Stimulated activated CD4-positive, alpha-beta T cell treated with anti-CD3 and anti-CD28 coated beads, Interleukin-1b, Interleukin-23, amount 100 ng/mL, for 24 hours (primary cell): ENCODE measurements at places on chromosomes 2 and 18.

DNA sequence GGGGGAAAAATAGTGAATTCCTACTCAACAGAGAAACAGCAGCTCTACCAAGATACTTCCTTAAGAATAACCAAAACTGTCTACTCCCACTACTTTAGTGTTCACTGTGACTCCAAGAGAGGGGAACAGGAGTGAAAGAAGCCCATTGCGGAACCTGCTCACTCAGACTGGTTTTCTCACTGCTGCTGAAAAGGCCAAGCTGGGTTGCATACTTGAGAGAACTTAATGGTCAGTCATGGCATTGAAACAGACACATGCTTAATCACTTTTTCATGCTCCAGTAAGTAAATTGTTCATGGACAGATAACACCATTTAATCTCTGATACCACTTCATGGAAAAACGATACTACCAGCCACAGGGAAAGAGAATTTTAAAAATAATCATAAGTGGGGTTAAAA, 35.7 kb upstream of the SLC8A1 start:
- no peak for DNase-seq

DNA sequence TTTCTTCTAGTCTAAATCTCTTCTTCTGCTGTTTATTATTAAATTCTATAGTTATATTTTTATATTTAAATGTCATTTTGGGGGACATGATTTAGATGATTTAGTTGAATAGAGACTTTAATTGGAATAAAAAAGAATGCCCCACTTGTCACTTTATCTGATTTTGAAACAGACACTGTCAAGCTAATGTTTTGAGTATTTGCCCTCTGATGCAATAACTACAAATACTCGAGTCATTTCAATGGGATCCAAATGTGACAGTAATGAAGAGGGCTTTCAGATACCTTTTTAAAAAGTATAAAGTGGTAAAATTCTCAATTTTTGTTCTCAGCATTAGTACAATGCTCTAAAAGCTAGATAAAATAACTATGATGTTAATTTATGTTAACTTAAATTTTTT, 257.3 kb upstream of the SESTD1 start:
- DNase-seq: no peak

GRCh38 chr2:189608795-189609422, 28.3 kb upstream of the SLC40A1 start:
- no peak for DNase-seq

- no peak for DNase-seq
These were observed 449.5 kb upstream of the PKDCC start for GRCh38 chr2:41598161-41598894.

DNA sequence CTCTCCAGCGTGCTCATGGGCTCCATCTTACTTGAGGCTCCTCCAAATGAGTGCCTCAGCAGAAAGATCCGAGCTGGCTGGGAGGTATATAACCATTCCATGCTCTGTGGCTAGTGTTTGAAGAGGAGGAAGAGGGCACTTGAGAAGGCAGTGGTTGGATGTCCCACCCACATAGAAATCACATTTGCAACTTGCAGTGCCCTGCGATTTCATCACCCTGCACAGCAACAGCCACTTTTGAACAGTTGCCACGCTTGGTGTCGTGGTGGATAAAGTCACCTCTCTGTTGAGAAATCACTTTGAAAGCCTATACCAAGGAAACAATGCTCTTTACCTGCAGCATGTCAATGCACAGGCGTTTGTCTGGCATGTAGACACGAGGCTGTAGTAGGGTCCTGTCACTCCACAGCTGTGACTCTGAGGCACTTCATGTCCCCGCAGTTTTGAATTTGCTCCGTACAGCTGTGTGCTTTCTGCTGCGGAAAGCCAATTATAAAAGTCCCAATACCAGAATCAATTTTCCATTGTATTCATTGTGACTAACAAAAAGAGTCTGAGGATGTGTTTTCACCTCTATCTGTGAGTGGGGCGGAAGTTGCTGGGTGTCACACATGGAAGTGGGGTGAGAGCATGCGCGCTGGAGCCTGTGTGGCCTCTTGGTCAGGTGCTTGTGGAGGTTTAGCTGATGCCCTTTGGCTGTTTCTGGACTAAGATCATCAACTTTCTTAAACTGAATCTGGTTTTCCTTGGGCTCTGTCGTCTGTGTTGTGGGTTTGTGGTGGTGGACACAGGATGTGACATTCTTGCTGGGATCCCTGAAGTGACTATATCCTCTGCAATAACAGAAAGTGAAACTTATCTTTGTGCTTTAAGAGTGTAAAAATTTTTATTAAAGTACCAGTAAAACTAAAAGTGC, 2.8 kb downstream of the CNDP2 start:
- DNase-seq: peak; percentile 49

- DNase-seq: no peak
These were observed 96.9 kb downstream of the CHN1 start for GRCh38 chr2:174908284-174908683.

- peak; percentile 40 for DNase-seq
These were observed 118.1 kb downstream of the MSH2 start for GRCh38 chr2:47520825-47521665.

- DNase-seq: no peak
These were observed 180.3 kb upstream of the PKDCC start for GRCh38 chr2:41867553-41867952.

- no peak for DNase-seq
These were observed 23.6 kb downstream of the TMEM178A start for GRCh38 chr2:39689272-39689841.

GRCh38 chr2:127961729-127962128, 66.1 kb downstream of the SAP130 start:
- no peak for DNase-seq

- DNase-seq: no peak
These were observed 103.9 kb upstream of the ACVR1C start for GRCh38 chr2:157732596-157732995.

DNA sequence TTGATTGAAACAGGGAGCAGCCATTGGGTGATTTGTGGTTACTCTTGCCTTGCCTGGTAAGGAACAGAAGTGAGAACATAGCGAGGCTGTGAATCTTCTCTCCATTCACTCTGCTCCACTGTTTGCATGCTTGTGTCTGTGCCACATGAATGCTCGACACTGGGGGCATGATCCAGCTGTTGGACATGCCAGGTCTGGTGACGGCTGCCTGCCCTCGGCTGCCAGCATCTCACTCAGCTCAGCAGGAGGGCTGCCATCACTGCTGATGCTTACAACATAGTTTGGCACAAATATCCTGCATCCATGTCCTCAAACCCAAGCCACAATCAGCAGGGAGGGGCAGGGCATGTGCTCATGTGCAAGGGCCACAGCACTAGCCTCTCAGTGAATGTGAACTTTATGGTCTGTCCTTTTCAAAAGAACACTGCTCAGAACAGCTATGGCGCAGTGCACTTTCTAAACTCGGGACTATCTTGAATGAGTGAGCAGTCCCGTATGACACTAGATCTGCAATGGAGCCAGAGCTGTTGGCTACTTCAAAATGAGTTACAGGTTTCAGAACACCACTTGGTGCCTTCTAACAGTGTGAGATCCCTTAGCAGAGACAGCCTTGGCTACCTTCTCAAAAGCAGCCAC, 126.3 kb downstream of the NRP2 start:
- DNase-seq: no peak

DNA sequence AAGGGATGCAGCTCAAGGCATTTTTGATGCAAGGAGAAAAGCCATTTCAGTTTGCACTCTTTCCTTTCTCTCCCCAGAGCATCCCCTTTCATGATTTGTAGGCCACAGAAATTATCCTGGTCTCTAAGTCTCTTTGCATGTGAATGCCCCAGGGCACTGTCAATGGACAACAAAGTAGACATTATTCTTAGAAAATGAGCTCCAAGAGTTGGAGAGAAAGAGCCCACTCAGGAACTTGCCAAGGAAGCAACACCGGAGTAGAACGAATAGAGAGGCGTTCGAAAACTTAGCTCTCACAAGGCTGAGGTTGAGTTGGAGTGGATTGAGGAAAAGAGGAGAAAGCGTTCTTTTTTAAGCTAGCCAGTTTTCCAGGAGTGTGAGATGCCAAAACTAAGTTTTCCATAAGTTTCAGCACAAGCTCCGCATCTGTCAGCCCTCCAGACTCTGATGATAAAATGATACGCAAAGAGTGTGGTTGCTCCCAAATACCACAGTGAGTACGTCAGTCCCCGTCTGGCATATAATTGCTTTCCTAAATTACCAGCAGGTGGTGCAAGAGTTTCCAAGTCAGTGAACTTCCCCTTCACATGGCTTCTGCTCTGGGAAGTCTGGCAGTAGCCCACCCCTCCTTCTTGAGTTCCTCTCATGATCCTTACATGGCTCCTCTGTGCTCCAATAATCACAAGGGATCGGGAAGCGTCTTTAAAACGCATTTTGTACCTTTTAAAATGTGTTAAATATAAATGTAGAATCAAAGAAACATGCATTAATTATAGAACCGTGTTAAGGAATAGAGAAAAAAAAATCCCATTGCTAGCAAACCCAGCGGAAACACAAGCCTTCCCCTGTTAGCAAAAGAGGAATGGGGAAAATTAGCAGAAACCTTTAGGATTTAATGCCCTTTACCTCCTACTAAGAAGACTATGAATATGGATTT, 1060.6 kb upstream of the FANCL start:
- no peak for DNase-seq

- no peak for DNase-seq
These were observed 117.4 kb downstream of the MBP start for GRCh38 chr18:77015169-77015568.

- DNase-seq: no peak
These were observed 53.3 kb upstream of the SLC5A7 start for GRCh38 chr2:107932979-107933378.

DNA sequence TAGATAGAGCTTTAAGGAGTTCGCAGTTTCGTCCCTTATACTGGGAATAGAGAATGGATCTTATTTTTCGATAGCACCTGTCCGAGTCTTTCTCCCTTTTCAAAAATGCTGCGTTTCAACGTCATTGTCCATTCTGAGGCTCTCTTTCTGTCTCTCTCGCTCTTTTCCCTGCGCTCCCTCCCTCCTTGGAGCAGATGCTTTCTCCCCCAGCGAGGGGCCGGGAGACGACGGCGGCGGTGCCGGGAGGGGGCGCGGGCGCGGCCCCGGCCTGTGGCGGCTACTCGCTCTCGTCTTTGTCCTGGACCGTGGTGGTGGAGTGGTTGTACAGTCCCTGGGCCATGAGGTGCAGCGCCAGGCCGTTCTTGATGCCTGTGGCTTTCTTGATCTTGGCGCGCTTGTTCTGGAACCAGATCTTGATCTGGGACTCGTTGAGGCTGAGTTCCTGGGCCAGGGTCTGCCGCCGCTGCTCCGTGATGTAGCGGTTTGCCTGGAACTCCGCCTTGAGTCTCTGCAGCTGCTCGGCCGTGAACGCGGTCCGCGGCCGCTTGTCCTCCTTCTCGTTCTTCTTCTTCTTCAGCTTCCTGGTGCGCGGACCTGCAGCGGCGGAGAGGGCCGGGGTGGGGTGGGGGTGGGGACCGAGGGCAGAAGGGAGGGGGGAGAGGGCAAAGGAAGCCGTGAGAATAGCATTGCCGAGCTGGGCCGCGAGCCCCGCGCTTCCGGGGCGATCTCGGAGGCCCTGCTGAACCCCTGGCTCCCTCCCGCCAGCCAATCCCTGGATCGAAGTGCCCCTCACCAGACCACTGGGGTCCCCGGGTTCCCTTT, 4.6 kb downstream of the EN1 start:
- no peak for DNase-seq

- no peak for DNase-seq
These were observed 75.2 kb downstream of the TMEFF2 start for GRCh38 chr2:192119536-192119935.

GRCh38 chr2:85850451-85850850, 38.3 kb downstream of the ST3GAL5 start:
- DNase-seq: no peak

DNA sequence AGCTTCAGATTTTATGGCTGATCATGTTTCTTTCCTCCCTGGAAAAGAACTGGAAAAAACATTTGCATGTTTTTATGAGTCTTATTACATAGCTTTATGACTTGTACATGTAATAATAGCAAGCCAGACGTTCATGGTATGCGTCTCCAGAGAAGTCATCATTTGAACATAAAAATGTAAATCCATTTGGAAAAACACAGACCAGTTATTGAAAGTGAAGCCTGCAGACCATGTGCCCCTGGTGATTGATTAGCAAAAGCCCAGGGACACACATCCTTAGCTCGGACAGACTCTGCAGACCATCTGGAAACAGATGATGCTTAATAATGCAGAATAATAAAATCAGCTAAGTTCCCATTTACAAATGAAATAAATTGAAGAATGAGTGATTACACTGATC, 283.1 kb downstream of the TDRD15 start:
- no peak for DNase-seq

DNA sequence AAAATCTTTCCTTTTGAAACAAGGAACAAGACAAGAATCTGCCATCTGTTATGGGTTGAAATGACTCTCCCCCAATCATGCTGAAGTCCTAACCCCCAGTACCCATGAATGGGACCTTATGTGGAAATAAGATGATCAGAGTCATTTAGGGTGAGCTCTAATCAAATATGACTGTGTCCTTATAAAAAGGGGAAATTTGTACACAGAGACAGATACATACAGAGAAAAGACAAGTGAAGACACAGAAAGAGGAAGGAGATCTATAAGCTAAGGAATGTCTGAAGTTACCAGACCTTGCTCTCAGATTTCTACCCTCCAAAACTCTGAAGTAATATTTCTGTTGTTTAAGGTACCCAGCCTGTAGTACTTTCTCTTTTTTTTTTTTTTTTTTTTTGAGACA, 15.7 kb downstream of the TGFBRAP1 start:
- no peak for DNase-seq

DNA sequence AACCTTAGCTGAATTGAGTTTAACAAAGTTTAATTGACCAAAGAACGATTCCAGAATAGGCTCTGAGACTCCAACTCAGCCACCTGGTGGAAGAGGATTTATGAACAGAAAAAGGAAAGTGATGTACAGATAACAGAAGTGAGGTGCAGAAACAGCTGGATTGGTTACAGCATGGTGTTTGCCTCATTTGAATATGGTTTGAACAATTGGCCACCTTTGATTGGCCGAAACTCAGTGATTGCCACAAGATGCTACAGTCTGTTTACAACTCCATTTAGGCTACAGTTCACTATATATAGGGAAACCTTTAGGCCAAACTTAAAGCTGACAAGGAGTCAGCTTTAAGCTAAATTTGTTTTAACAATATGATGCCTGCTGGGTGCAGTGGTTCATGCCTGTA, 28.1 kb upstream of the SLC35G4 start:
- no peak for DNase-seq

DNA sequence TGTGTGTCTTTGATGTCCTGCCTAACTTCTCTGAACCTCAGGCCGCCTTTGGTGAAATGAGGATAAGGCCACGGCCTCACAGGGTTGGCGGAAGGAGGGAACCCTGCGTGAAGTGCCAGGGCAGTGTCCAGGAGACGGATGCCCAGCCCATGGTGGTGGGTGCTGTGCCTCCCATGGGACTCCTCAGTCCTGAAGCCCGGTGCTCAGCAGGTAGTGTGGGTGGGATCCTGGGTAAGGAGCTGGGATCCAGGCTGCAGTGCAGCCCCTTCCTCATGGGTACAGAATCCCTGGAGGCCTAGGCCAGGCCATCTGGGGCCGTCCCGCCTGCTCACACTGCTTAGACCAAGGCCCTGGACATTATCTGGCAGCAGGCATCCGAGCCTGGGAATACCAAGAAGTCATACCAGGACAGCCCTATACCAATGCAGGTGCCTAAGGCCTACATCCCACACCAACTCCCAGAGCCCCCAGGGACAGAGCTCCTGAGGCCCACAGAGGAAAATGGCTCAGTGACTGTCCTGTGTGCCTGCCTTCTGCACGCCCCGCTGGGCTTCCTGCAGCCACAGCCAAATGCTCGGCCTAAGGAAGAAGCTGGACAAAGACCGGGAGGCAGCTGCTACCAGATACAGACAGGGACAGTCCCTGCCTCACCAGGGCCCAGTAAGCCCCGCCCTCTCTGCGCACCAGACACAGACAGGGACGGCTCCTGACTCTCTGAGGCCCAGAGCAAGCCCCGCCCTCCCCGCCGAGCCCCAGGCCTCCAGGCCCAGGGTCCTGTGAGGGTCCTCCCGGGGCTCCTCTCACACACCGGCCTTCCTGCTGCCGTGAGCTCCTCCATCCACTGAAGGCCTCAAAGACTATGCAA, 78.0 kb downstream of the NDUFA10 start:
- DNase-seq: no peak
